A549 treated with CORT108297 at 1 μM for 4 hours (cell line): ENCODE measurements at places on chromosomes 7 and 10. TPM values are rescaled to one million over a fixed set of nuclear protein-coding genes. Genes with fewer than 3 reads are reported as not detected.

Gene KCNIP2
- total RNA-seq: 0.58 to 1.1 TPM (median 0.70 TPM) in 5 replicates

Gene OR6B1
- total RNA-seq: not detected in 5 replicates

Gene FAM237B
- total RNA-seq: not detected in 5 replicates

Gene ENO4
- total RNA-seq: 0.09 to 0.68 TPM (median 0.21 TPM) in 5 replicates

Gene PRSS37
- not detected in 5 replicates for total RNA-seq

Gene ZNF853
- 1.8 to 2.9 TPM (median 2.2 TPM) in 5 replicates for total RNA-seq
